ENCODE measurements at places on chromosomes 2 and 18.

- DNase-seq: no peak
Measured at GRCh38 chr2:63903003-63903402, 61.3 kb downstream of the UGP2 start.

DNA sequence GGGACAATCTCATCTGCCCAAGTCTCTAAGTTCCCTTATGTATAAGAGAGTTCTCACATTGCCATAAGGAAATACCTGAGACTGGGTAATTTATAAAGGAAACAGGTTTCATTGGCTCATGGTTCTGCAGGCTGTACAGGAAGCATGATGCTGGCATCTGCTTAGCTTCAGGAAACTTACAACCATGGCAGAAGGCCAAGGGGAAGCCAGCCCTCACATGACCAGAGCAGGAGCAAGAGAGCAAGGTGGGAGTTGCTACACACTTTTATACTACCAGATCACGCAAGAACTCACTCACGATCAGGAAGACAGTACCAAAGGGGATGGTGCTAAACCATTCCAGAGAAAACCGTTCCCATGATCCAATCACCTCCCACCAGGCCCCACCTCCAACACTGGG lies 73.9 kb downstream of the PRKRA start:
- DNase-seq: no peak

DNA sequence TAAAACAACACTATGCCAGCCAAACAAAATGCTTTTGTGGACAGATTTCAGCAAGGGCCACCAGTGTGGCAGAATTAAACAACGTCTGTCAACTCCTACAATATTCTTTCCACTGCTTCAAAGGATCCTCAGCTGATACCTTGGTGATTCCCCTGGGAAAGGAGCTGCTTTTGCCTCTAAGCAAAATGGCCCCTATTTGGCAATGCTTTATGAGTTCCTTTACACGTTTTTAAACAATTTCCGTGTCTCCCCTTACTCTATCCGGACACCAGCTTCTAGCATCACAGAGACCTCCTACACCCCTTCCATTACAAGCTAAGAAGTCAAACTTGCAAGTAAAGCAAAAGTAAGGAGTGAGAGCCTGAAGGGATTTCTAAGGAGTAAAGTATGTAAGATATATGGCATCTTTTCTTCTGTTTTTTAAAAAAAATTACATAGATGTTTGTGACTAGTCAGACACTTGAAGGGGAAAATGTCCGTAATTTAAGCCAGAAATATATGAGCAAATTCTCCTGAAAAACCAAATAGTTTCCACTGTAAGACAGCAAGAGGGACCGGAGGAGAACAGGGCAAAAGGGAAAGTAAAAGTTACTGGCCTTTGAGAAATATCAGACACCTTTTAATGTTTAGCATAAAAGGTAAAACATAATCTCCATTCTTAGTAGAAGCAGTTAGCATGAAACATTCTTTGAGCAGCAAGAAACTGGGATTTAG lies 1.9 kb downstream of the SOS1 start:
- DNase-seq: peak; percentile 15

GRCh38 chr2:45433363-45433762 lies 177.7 kb downstream of the SRBD1 start:
- no peak for DNase-seq

DNA sequence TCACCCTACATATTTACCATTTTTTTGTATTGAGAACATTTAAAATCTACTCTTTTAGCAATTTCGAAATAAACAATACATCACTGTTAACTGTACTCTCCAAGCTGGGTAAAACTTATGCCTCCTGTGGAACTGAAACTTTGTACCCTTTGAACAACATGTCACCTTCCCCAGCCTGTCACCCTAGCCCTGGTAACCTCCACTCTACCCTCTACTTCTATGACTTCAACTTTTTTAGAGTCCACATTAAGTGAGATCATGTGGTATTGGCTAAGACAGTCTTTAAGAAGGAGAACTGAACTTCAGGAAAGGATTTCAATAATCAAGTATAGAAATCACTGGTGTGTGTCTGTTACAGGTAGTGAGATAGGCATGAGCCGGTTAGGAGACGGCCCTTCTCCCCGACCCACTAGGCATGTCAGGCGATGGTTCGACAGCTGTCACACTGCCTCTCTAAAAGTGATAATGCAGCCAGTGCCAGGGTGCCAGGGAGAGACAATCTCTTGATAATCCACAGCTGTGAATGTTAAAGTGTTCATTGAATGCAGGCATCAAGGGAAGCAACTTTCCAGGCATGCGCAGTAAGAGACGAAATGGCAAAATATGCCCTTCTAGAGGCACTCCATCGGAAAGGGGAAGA lies 74.6 kb upstream of the RNF152 start:
- DNase-seq: no peak

GRCh38 chr2:192828175-192828574 lies 633.4 kb upstream of the TMEFF2 start:
- DNase-seq: no peak

GRCh38 chr18:56702946-56703345 lies 51.8 kb downstream of the WDR7 start:
- peak; percentile 15 for DNase-seq

DNA sequence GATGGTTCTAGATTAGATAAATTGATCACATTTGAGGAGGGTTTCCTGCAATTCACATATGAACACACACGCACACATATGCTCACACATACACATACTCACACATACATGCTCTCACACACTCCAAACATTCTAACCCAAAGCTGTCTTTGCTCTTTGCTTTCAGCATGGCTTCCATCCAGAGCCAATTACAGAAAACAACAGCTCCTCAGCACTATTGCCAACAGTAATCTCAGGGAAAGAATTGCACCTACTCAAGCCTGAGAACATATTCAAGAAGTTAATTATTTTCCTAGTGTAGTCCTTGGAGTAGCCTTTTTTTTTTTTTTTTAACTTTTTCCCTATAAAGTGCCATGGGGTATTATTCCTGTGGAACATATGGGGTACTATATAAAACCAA lies 246.9 kb upstream of the PARD3B start:
- DNase-seq: no peak

DNA sequence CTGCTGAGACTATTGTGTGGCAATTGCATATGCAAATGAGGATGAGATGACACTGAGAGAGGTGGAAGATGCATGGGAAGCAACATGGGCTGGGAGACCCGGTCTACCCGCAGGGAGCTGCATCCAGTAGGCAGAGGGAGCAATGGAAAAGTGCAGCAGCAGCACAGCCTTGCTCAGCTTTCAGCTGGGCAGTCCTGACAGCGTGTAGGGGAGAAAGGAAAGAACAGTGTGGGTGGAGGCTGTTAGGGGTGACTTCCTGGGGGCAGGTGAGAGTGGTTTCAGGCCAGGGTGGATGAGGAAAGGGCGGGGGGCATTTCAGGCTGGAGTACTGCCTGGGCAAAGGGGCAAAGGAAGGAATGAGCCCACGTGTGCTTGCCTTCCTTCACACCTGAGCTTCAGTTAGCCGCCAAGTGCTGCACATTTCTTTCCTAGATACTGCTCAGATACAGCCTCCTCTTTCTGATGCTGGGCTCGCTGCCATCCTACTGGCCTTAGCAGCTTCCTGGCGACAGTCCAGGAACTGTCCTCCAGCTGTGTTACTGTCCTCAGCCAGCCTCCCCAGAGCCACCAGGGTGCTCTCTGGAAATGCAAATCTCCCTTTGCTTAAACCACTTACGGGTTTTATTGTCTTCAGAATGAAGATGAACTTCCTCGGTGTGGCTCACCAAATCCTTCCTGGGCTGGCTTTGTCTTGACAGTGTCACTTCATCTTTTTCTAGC lies 276.3 kb downstream of the TSN start:
- DNase-seq: no peak

DNA sequence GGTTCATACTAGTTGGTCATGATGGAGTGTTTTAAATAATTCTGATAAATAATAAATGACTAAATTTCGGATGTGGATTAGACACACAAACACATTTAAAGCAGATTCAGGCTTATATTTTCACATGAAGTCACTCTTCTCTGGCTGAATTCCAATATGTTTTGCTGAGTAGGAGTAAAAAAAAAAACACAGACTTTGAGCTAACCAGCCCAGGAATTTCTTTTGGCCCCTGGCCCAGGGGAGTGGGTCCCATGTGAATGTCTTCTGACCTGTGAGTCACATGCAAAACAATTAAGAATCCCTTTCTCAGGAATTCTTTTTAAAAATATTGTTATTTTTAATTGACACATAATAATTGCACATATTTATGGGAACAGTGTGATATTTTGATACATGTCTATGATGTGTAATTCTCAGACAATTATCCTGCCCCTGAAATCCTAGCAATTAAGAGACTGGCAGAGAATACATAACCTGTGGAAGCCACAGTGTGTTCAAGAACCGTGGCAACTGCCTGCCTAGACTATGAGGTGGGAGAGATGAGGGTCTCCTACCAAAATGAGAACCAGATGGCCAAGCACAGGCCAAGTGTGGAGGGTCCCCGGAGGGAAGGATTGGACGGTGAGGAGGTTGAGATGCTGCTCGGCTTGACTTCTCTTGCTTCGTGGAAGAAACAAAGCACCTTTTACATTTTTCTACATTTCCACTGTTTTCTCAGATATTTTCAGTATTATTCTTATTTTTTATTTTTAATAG lies 236.4 kb downstream of the PIEZO2 start:
- DNase-seq: no peak

- no peak for DNase-seq
Measured at GRCh38 chr2:62348700-62349099, 152.8 kb downstream of the B3GNT2 start.

GRCh38 chr2:233107831-233108300 lies 47.7 kb downstream of the INPP5D start:
- no peak for DNase-seq

GRCh38 chr2:145230546-145230945 lies 710.6 kb upstream of the ZEB2 start:
- DNase-seq: no peak

GRCh38 chr2:136527560-136527959 lies 237.8 kb upstream of the THSD7B start:
- no peak for DNase-seq

DNA sequence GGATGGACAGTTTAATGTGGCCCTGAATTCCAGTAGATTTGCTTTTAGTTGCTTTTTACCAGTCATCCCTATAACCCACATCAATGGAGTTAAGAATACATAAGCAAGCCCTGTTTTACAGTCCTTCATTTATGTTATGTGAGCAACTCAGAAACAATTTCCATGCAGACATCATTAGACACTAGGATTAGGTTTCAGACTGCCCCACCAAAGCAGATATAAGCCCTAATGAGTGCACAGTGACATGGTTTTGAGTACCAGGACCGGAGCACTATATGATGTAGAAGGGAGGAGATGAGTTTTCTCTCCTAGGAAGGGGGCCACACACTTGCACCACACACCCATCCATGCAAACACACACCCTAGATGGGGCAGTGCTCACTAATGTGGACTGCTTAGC lies 15.5 kb downstream of the KCNS3 start:
- no peak for DNase-seq

- DNase-seq: no peak
Measured at GRCh38 chr2:20624156-20624883, 26.6 kb downstream of the HS1BP3 start.

GRCh38 chr2:239261356-239261755 lies 139.5 kb downstream of the HDAC4 start:
- DNase-seq: no peak

GRCh38 chr18:57780706-57781347 lies 22.3 kb downstream of the ATP8B1 start:
- DNase-seq: no peak

GRCh38 chr2:174337337-174338146 lies 2.8 kb downstream of the SP9 start:
- no peak for DNase-seq

GRCh38 chr2:168538534-168538933 lies 82.5 kb downstream of the CERS6 start:
- DNase-seq: no peak

DNA sequence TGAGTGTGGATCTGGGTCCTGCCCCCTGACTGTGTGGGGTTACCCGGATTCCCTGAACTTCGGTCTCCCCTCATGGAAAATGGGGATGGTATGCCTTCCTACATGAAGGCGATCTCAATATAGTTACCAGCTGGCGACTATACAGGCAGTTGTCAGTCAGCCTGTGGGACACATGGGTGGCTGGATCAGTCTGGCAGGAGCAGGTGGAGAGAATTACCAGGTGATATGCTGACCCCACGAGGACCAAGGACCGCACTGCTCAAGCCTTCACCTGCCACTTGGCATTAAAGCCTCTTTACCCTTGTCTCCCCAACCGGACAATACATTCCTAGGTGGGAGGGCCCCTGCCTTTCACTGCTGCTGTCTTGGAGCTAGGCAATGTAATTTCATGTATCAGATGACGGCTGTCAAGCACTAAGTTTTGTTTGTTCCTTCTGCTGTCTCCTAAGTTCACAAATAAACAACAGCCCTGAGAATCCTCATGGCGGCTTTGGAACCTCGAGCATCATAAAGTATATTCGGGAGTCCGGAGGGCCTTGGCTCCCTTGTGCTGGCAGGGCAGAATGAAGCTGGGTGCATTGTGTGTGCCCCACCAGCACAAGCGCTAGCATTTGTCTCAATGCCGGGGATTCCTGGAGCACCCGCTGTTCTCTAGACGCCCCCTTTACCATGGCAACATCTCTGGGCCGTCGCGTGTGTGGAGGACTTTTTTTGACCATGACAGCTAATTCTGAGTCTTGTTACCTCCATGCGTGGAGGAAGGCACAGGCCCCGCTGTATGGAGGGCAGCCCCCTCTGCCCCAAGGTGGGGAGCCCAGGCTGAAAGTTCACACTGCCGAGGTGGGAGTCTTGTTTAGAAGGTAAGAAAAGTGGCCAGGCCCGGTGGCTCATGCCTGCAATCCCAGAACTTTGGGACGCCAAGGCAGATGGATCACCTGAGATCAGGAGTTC lies 48.6 kb downstream of the PDCL3 start:
- DNase-seq: no peak

DNA sequence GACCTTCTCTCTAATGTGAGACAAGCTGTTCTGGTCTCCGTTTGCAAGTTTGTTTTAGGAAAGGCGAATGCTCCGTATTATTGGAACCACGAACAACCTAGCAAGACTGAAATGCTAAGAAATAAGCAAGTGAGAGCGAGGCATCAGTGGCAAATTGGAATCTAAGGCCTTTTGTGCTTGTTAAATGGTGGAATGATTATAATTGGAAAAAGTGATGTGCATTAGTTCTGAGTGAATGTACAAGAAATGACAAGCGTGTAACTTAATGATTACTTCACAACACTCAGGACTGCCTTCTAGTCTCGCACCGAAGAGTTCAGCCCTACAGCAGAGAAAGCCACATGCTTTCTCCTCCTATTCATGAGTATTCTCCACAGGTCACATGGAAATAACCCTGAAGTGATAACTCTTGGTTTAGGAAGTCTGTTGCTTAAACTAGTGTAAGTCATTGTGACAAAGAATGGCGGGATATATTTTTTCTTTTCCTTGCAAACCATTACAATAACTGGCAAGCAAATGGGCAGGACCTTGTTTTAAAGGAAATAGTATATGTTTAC lies 392.2 kb upstream of the FIGN start:
- no peak for DNase-seq
